ENCODE measurements at places on chromosomes 2 and 18.

DNA sequence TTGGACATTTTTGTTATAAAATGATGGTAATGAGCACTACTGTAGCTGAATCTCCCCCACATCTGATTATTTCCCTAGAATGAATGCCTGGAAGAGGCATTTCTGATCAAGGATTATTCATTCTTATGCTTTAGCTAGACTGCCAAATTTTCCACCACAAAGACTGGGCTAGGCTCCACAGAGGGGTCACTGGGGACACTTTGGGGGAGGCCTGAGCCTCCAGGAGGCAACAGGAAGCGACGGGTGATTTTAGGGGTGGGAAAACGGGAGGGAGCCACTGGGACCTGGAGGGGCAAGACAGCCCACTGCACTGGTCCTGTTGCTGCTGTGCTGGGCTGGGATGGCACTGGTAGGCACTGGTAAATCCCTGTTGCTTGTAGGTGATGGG, 2.4 kb upstream of the ASB1 start:
- DNase-seq, result peak; percentile 12

- DNase-seq, result no peak
Observed at GRCh38 chr2:98027538-98027937, 31.8 kb upstream of the TMEM131 start.

DNA sequence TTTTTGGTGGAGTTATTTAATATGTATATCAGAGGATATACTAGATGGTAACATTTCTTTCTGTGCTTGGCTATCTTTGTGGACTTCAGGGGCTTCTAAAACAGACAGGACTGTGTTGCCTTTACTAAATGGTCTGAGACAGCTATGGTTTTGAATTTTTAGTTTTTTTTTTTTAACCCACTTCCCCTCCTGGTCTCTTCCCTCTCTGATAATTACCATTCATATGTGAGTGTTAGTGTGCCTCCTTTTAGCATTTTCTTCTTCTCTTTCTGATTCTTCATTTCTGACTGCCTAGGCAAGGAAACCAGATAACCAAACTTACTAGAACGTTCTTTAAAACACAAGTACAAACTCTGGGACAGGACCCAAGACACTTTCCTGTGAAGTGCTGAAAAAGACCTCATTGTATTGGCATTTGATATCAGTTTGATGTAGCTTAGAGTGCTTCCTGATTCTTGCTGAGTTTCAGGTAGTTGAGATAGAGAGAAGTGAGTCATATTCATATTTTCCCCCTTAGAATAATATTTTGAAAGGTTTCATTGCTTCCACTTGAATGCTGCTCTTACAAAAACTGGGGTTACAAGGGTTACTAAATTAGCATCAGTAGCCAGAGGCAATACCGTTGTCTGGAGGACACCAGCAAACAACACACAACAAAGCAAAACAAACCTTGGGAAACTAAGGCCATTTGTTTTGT, 52.7 kb downstream of the SMAD4 start:
- DNase-seq, result no peak

DNA sequence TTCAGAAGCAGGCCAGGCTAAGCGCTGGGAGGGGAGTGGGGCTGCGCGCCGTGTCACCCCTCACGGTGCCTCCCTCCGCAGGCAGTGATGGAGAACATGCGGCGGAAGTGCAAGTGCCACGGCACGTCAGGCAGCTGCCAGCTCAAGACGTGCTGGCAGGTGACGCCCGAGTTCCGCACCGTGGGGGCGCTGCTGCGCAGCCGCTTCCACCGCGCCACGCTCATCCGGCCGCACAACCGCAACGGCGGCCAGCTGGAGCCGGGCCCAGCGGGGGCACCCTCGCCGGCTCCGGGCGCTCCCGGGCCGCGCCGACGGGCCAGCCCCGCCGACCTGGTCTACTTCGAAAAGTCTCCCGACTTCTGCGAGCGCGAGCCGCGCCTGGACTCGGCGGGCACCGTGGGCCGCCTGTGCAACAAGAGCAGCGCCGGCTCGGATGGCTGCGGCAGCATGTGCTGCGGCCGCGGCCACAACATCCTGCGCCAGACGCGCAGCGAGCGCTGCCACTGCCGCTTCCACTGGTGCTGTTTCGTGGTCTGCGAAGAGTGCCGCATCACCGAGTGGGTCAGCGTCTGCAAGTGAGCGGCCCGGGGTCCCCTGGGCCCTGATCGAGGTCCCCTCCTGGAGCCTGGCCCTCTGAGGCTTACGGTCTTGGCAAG, 12.2 kb downstream of the WNT10A start:
- DNase-seq, result peak; percentile 86

DNA sequence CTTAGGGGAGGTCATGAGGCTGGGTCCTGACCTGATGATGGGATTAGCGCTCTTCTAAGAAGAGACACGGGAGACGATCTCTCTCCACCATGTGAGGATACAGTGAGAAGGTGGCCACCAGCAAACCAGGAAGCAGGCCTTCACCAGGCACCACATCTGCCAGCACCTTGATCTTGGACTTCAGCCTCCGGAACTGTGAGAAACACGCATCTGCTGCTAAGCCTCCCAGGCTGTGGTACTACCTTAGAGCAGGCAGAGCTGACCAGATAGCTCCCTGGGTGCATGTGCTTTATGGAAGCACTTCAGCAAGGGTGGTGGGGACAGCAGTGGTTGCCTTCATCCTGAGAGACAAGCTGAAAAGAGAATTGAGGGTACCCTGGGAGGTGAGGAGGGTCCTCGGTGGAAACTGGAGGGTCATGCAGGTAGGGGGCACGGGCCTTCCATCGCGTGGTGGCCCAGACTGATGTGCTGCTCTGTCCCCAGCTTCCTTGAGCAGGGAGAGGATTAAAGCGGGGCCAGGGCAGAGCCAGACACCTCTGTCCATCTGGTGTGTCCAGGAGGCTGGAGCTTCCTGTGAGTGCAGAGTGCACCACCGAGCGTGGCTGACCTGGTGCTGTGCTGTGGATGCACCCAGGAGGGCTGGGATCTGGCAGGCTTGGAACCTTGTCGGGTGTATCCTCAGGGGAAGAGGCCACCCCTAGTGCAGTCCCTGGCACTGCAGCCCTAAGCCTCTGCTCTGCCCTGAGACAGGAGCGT, 42.9 kb upstream of the HS6ST1 start:
- DNase-seq, result no peak

- no peak for DNase-seq
Observed at GRCh38 chr2:18896125-18896764, 306.9 kb upstream of the NT5C1B start.

DNA sequence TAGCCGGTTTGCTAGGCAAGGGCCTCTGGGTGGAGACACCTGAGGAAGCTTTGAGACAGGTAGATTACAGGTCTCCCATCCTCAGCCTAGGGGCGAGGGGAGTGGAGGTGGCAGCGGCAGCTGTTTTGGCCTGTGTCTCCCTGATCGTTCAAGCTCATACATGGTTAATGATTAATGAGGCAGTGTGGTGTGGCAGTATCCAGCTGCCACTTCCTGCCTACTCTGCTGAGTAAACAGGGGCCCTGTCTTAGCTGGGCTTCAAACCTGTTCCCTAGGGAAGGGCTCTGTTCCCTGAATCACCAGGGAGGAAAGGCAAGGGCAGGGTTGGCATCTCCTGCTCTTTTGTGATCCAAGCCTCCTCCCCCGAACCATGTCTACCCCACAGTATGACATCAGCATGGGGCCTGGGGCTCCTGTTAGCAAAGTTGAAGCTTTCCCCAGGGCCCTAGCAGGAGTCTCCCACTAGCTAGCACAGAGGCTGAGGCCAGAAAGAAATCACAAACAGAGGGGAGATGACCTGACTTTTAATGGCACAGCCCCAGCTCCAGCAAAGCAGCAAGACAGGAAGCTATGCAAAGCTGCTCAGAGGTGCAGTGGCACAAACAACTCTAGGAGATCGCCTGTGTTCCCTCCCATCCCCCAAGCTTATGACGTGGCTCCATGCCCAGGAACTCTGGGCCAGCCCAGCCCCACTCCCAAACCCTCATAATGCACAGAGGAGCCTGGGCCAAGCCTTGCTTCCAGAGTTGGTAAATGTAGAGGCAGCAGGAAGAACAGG, 3.7 kb upstream of the TUBA4B start:
- peak; percentile 59 for DNase-seq

DNA sequence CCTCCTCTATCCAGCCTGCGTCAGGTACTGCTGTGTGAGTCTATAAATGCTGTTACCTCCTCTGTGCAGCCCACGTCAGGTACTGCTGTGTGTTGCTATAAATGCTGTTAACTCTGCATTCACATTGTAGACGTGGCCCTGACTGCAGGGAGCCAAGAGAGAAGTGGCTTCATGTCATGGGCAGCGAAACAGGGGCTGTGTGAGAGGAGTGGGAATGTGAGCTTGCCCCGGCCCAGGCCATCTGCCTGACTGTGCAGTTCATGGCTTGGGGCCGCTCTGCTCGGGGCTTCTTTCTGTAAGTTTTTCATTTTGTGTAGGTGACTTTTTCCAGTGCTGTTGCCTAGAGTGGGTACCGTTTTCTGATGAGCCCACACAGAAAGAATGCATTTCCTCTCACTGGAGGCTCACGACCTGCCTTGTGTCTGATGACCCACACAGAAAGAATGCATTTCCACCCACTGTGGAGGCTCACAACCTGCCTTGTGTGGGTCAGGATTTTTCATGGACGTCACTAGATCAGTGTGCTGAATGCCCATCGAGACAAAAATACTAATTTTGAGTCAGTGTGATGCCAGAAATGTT, 104.5 kb downstream of the SNTG2 start:
- DNase-seq, result no peak

- no peak for DNase-seq
Observed at GRCh38 chr2:21467910-21468309, 344.1 kb downstream of the TDRD15 start.

- DNase-seq, result no peak
Observed at GRCh38 chr2:218187296-218188015, 20.7 kb upstream of the CXCR1 start.

DNA sequence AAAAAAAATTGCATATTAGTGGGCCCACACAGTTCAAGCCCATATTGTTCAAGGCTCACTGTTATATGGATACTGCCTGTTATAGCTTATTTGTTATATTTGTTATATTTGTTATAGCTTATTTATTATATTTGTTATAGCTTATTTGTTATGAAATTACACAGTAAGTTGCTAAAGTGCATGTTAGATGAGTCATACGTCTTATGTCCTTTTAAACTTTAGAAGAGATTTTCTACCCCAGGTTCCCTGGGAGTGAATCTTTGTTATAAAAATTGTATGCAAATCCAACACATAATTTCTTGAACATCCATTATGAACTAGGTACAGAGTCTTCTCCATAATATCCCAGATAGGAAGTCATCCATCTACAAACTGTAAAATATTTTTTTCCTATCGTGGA, 22.1 kb downstream of the HTR2B start:
- no peak for DNase-seq

DNA sequence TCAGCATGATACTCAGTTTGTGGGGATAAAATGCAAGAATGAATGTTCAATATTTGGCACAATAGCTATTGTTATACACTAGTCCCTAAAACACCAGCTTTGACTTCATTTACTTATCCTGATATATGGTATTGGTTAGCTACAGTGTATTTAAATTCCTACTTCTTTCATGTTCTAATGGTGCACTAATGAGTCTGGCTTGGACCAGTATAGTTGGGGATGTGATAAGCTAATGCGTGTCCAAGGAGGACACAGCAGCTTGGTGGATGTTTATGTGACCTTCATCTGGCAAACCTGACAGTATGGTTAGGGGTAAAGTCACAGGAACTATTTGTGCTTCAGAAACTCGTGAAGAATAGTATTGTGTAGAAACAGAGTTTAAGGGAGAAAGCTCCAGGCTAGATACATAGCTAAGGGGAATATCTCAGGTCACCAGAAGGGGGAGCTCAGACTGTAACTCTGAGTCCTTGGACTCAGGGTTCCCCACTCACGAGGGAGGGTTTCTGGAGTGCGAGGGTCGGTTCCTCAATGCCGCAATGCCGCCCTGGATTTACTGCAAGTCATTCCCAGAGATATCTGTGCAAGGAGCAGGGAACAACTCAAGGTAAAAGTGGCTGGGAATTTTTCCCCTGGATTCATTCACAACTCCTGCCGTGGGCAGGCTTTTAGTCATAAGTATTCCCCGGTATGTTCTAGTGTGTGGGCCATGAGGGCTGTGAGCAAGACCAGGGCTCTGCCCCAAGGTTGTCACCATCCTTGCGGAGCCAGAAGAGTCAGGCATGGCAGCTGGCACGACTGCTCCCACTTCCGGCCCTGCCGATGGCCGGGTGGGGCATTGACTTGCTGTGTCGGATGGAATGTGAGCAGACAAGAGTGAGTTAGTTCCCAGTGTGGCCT, 14.5 kb downstream of the IL1R2 start:
- peak; percentile 56 for DNase-seq

- DNase-seq, result no peak
Observed at GRCh38 chr2:240300261-240300821, 135.1 kb upstream of the GPC1 start.

DNA sequence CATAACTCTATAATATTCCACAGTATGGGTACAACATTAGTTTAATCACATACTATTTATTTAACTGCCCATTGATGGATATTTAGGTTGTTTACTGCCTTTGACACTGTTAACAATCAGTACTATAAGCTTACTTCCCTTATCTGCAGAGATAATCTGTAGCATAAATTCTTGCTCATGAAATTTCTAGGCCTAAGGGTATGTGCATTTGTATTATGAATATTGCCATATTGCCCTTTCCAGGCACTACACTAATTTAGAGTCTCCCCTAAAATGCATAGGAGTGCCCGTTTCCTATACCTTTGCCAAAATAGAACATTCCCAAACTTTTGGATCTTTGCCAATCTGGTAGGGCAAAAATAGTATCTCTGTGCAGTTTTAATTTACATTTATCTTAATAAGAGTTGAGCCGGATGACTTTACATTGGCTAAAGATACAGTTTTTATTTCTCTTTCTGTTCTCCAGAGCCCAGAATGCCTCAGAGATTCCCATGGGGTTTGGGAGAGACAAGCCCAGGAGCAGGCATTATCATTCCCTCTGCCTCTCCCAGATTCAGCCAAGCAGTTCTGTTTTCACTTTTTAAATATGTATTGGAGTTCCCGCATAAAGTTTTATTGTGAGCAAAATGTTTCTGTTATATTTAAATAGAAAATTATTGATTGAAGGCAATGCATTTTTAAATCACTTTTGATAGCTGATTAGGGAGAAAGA, 102.8 kb downstream of the CAPN13 start:
- DNase-seq, result no peak

GRCh38 chr2:217886091-217886490, 116.7 kb downstream of the TNS1 start:
- DNase-seq, result no peak

DNA sequence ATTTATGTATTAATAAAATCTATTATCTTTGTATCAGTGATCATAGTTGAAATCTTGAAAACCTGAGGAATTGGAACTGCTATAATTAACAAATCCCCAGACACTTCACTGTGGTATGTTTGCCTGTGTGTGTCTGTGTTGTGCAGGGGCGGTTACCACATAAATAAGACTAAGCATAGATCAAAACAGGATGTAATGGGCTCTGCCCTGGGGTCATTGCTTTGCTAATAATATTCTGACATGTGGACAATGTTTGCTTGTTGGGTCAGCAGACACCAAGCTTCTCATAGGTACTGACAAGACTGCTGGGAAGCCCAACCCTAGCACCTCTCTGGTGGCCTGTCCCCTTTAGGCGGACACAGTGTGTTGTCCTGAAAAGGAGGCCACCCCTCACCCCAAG, 35.8 kb upstream of the DOK6 start:
- no peak for DNase-seq

All from stimulated activated CD8-positive, alpha-beta memory T cell treated with anti-CD3 and anti-CD28 coated beads, Interleukin-4, amount 100 ng/mL, for 48 hours (primary cell).